ENCODE measurements at places on chromosomes 7 and 10. TPM values are rescaled to one million over a fixed set of nuclear protein-coding genes. Genes with fewer than 3 reads are reported as not detected.

GRCh38 chr10:69685802-69686585 is 55.9 kb downstream of the FAM241B start:
- H3K36me3 ChIP-seq, result no peaks in the 10 kb centered on the region
- peak; percentile 5 for DNase-seq
- no peak overlapping the region for H3K27ac ChIP-seq

DNA sequence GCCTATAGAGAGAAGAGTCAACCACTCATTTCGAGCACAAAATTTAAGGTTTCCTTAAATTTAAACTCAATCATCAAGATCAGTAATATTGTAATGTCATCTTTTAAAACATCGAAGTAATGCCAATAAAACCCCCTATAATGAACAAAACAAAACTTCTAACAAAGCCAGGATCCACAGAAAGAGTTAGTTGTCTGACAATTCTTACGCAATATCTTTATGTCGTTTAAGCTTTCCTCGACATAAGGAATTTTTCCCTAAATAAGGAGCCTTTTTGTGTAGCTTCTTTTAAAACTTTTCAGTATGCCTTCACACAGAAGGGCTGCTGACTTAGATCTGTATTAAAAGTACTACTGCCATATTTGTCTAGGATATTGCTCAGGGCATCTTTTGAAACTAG is 7.5 kb downstream of the EBLN1 start:
- no peak for DNase-seq
- H3K27me3 ChIP-seq, result peaks cover 12% of the 10 kb centered on the region
- no peaks in the 10 kb centered on the region for H3K36me3 ChIP-seq

The SFXN3 gene
- 46.4 TPM for total RNA-seq

- H3K27ac ChIP-seq, result no peak overlapping the region
- no peaks in the 10 kb centered on the region for H3K36me3 ChIP-seq
- no peak overlapping the region for H3K4me3 ChIP-seq
- H3K27me3 ChIP-seq, result no peaks in the 10 kb centered on the region
- no peaks in the 10 kb centered on the region for H3K4me1 ChIP-seq
- no peak for DNase-seq
Observed at GRCh38 chr10:85922356-85923129, 444.1 kb downstream of the GRID1 start.

GRCh38 chr7:107746006-107746405 is 2.1 kb downstream of the CBLL1 start:
- no peak for DNase-seq
- no peaks in the 10 kb centered on the region for H3K27me3 ChIP-seq
- H3K36me3 ChIP-seq, result peaks cover 13% of the 10 kb centered on the region
- H3K4me1 ChIP-seq, result peaks cover 44% of the 10 kb centered on the region
- peak overlapping the region; percentile 96 for H3K4me3 ChIP-seq

DNA sequence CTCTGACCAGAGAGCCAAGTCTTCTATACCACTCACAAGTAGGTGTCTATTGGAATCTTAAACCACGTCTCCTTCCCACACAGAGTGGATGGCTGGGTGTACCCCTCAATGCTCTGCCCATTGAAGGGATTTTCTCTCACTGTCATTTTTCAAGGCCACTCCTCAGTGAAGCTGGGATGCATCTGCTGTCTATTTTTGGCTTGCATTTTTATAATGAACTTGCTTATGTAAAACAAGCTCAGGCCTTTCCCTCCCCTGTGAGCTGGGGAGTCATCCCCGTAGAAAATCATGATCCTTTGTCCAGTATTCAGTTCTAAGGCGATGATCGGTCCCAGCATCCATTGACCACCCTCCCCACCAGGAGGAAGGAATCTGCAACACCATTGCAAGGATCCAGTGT is 9.8 kb upstream of the RBM17 start:
- H3K27ac ChIP-seq, result no peak overlapping the region
- peaks cover 51% of the 10 kb centered on the region for H3K27me3 ChIP-seq
- H3K4me3 ChIP-seq, result no peak overlapping the region
- H3K4me1 ChIP-seq, result peaks cover 23% of the 10 kb centered on the region
- no peak for DNase-seq

- H3K36me3 ChIP-seq, result peaks cover under 1% of the 10 kb centered on the region
- H3K4me3 ChIP-seq, result no peak overlapping the region
- H3K27ac ChIP-seq, result no peak overlapping the region
- peaks cover 17% of the 10 kb centered on the region for H3K4me1 ChIP-seq
Observed at GRCh38 chr7:119392-120163, 72.8 kb upstream of the FAM20C start.

The TRIM50 gene
- total RNA-seq, result not detected

The SPDYE6 gene
- total RNA-seq, result not detected

- H3K36me3 ChIP-seq, result no peaks in the 10 kb centered on the region
- H3K4me1 ChIP-seq, result peaks cover 7% of the 10 kb centered on the region
- H3K27me3 ChIP-seq, result peaks cover 19% of the 10 kb centered on the region
- no peak overlapping the region for H3K27ac ChIP-seq
Observed at GRCh38 chr7:45713669-45714520, 139.7 kb downstream of the ADCY1 start.

GRCh38 chr7:44194069-44194468 is 4.8 kb upstream of the GCK start:
- peaks cover 5% of the 10 kb centered on the region for H3K36me3 ChIP-seq
- H3K27me3 ChIP-seq, result peaks cover 7% of the 10 kb centered on the region
- peak; percentile 17 for DNase-seq
- H3K4me3 ChIP-seq, result no peak overlapping the region

- peaks cover 46% of the 10 kb centered on the region for H3K4me1 ChIP-seq
- H3K27me3 ChIP-seq, result no peaks in the 10 kb centered on the region
- no peak for DNase-seq
Observed at GRCh38 chr7:4689668-4690067, 7.6 kb downstream of the FOXK1 start.

The SFTPA1 gene
- not detected for total RNA-seq

The CELF2 gene
- total RNA-seq, result 3.6 TPM

The SFMBT2 gene
- 0.12 TPM for total RNA-seq

DNA sequence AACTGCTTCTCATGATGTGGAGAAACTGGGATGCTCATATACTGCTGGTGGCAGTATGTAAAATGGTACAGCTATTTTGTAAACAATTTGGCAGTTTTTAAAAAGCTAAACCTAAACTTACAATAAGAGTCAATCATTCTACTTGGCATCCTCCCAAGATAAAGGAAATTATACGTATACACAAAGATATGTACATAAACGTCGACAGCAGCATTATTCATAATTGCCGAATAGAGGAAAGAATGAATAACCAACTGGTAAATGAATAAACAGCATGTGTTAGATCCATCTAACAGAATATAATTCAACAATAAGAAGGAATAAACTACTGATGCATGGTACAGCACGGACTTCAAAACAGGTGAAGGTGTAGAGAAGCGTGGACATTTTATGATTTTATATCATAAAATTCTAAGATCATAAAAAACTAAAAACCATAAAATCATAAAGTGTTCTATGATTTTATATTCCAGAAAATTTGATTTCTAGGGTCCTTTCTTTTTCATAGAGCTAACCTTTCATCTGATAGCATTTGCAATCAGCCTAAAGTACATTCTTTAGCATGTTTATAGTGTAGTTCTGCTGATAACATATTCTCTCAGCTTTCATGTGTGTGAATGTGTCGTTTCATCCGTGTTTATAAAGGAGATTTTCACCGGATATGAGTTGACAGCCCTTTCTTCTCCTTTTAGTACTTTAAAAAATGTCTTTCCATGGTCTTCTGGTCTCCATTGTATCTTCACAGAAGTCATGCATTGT is 261.5 kb downstream of the DIP2C start:
- H3K4me1 ChIP-seq, result no peaks in the 10 kb centered on the region
- H3K4me3 ChIP-seq, result no peak overlapping the region
- DNase-seq, result no peak
- H3K36me3 ChIP-seq, result peaks cover 47% of the 10 kb centered on the region
- H3K27me3 ChIP-seq, result no peaks in the 10 kb centered on the region
- H3K27ac ChIP-seq, result no peak overlapping the region

- no peak overlapping the region for H3K4me3 ChIP-seq
- DNase-seq, result no peak
- no peak overlapping the region for H3K27ac ChIP-seq
- H3K4me1 ChIP-seq, result peaks cover 44% of the 10 kb centered on the region
- H3K36me3 ChIP-seq, result no peaks in the 10 kb centered on the region
Observed at GRCh38 chr10:72255977-72256729, 17.6 kb upstream of the DDIT4 start.

DNA sequence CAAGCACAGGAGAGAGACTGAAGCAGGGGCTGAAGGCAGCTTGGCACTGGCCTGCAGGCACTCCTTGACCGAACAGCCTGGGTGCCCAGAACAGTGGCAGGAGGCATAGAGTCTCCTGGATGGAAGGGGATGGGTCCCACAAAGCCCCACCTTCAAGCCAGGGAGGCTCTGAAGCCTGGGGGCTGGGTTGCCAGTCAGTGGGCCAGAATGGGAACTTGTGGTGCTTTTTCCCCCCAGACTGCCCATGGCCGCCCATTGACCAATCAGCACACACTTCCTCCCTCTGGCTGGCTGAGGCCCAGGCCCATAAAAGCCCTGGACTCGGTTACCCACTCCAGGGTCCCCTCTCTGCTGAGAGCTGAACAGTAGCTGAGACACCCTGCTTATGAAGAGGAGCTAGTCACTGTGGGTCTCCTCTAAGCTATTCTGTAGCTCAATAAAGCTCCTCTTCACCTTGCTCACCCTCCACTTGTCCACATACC is 109.6 kb downstream of the ELAPOR2 start:
- no peak overlapping the region for H3K27ac ChIP-seq
- H3K4me1 ChIP-seq, result no peaks in the 10 kb centered on the region
- no peak for DNase-seq
- H3K36me3 ChIP-seq, result no peaks in the 10 kb centered on the region
- H3K4me3 ChIP-seq, result no peak overlapping the region
- H3K27me3 ChIP-seq, result no peaks in the 10 kb centered on the region

DNA sequence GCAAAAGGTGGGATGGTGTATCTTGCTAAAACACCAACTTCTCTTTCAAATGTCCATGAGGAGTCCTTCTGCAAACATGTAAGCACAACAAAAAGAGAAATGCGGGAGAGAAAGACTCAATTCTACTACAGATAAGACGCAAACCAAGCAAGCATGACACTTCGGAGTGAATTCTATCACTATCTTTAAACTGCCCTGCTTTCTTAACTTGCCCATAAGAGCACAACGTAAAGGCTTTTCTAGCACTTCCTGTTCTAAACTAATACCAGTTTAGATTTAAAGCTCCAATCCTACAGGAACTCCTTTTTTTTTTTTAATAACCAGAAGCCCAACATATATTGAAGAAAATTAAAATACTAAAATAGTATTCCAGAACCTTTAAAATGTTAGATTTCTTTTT is 8.4 kb downstream of the RHEB start:
- no peak overlapping the region for H3K27ac ChIP-seq
- H3K4me3 ChIP-seq, result no peak overlapping the region
- no peaks in the 10 kb centered on the region for H3K27me3 ChIP-seq
- no peak for DNase-seq
- H3K4me1 ChIP-seq, result peaks cover 73% of the 10 kb centered on the region

Data from HFFc6 (cell line).